Thymus (tissue), 14 donors: ENCODE measurements at places on chromosomes 12 and 14.
A peak's percentile ranks its signal among the peaks of the same experiment; 100 is the strongest.

- DNase-seq: no peak
Measured at GRCh38 chr14:36022765-36023410, 153.6 kb downstream of the PTCSC3 start.

GRCh38 chr12:6998715-6999451, 19.4 kb downstream of the LPCAT3 start:
- no peak for DNase-seq

DNA sequence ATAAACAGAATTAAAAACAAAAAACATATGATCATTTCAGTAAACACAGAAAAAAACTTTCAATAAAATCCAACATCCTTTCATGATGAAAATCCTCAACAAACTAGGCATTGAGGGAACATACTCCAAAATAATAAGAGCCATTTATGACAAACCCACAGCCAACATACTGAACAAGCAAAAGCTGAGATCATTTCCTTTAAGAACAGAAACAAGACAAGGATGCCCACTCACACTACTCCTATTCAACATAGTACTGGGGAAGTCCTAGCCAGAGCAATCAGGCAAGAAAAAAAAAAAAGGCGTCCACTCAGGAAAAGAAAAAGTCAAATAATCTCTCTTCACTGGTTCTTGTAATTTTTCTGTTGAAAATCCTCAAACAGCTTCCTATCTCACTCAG, 30.1 kb downstream of the MRPL42 start:
- DNase-seq: no peak

DNA sequence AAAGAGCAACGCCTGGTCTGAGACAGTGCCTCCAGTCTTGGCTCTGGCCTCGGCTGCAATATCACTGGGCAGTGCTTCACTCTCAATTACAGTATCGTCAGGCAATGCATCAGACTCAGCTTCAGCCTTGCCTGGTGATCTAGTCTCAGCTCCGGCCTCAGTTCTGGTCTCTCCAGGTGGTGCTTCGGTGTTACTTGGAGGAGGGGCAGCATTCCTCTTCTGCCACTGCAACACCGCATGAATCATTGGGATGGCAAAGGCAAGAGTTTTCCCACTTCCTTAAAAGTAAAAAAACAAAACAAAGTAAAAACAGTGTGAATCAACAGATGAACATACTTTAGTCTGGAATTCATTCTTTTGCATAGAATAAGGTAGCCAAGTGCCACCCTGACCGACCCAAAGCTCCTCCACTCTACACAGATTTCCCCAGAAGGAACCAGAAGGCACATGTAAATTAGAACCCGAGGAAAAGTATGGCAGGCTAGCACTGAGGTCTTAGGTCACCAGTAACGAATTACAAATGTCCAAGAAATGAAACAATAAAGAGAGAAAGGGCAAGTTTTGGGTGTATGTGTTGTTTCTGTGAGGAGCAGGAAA, 18.6 kb downstream of the DDX24 start:
- DNase-seq: no peak

DNA sequence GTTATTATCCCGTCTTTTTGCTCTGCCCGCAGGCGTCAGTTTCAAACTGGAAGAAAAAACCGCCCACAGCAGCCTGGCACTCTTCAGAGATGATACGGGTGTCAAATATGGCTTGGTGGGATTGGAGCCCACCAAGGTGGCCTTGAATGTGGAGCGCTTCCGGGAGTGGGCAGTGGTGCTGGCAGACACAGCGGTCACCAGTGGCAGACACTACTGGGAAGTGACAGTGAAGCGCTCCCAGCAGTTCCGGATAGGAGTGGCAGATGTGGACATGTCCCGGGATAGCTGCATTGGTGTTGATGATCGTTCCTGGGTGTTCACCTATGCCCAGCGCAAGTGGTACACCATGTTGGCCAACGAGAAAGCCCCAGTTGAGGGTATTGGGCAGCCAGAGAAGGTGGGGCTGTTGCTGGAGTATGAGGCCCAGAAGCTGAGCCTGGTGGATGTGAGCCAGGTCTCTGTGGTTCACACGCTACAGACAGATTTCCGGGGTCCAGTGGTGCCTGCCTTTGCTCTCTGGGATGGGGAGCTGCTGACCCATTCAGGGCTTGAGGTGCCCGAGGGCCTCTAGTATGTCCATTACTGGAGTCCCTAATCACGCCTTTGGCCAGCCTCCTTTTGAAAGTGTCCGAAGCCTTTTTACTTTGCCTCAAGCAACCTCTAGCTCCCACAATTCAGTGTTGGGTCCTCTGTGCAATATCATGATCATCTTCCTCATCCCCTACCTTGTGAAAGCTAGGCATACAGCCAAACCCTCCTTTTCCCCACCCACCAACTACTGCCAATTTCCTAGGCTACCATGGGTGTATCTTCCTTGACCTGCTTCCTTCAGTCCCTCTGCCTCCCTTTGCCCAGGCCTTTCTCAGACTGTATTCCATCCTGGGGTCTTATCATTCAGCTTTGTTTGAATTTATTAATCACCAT, 891 bp downstream of the SPRYD4 start:
- DNase-seq: no peak

DNA sequence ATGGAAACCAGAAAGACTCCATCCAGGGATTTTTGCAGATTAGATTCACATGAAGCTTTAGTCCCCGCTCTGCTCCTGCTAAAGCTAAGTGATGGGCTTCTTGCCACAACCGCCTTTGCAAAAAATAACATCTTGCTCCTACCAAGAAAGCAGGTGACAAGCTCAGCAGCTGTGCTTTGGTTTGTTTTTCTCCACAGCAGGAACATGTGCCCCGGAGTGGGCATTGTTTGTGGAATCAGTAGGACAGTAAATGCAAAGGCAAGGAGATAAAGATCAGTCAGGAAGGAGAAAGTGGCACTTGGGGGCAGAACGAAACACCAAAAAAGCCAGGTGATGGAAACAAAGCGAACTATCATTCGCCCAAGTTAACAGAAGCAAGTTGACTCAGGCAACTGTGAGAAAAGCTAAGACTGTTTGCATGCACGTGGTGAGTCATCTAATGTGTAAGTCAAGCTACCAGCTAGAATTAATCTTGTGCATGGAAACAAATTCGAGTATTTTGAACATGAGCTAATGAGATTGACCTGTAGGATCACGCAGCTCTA, 165.5 kb upstream of the PLXNC1 start:
- peak; percentile 52 for DNase-seq

DNA sequence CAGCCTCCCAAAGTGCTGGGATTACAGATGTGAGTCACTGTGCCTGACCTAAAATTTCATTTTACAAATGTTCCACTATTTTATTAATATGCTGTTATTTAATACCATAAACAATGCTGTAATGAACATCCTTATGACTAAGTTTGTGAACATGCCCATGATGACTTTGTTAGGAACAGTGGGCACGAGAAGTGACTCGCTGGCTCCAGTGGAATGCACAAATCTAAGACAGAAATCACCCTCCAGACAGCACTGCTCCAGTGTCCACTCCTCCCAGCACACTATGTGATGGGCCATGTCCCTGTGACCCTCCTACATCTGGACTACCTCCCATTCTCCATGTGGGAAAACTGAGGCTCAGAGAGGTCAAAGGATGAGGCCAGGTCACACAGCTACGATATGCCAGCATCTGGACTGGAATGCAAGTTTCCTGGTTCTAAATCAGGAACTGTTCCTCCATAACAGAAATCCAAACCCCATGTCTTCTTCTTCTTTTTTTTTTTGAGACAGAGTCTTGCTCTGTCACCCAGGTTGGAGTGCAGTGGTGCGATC, 57.9 kb downstream of the GPR68 start:
- no peak for DNase-seq

- DNase-seq: no peak
Measured at GRCh38 chr12:18975933-18976332, 153.6 kb upstream of the PLEKHA5 start.

- DNase-seq: no peak
Measured at GRCh38 chr12:96701856-96702255, 205.2 kb upstream of the NEDD1 start.

- no peak for DNase-seq
Measured at GRCh38 chr12:110033888-110034287, 14.4 kb downstream of the C12orf76 start.

GRCh38 chr14:25943329-25943728, 654.5 kb downstream of the NOVA1 start:
- DNase-seq: no peak

DNA sequence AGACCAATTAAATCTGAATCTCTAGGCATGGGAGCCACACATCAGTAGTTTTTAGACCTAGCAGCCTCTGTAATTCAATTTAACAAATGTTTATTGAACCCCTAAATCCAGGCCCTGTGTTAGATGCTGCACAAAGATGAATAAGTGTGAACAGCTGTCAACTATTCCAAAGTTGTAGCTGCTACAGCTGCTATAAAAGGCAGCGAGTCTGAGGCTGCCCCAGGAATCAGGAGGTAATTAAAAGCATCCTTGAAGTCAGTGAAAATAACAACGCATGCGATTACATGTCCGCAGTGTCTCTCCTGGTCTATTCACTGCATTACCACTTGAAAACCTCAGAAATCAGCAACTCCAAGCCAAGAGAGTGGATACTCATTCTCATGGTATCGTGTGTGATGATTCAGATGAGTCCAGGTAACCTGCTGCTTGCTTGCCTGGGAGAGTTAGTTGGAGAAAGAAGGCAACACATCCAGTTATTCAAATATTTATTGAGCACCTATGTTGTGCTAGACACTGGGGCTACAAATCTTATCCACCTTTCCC, 34.9 kb upstream of the DDHD1 start:
- no peak for DNase-seq

- no peak for DNase-seq
Measured at GRCh38 chr12:51012570-51013236, 13.5 kb downstream of the SLC11A2 start.

DNA sequence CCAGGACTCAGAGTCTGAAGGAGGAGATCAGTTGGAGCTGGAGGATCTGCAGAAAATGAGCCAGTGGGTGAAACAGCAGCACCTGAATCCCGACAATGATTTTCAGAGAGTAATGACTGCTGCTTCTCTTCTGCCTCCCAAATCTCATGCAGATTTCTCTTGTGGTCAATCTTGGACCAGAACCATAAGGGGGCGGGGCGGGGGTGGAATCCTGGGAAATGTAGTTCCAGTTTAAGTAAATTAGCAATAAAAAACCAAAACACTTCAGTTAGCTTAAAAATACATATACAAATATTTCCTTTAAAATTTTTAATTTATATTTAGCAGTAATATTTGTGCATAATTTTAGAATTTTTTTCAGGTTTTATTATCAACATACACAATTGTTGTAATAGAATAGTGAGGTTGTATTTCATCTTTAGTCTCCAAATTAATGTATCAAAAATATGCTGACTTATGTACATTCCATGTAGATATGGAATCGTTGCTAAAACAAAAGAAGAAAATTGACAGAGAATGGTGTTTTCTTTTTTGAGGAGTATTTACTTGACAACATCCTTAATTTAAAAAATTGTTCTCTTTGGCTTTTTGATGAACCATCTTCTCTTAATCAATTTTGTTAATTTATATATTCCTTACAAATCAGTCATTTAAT, 223.5 kb upstream of the SYT10 start:
- DNase-seq: no peak

DNA sequence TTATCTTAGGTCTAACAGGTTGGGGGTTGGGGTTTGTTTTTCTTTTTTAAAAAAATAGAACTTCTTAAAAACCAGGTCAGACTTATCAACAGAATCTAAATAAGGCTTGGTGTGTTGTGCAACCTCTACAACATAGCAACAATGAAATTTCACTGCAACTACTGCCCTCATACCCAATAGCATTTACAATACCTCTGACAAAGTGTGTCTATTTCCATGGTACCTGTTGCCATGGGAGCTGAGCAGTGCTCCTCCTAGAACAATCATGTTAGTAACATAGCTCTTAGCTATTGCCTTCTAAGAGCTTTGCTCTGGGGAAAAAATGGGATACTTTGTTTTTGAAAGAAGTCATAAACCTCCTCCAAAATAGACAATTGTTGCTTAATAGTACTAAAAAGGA, 103.3 kb upstream of the CCDC175 start:
- no peak for DNase-seq

DNA sequence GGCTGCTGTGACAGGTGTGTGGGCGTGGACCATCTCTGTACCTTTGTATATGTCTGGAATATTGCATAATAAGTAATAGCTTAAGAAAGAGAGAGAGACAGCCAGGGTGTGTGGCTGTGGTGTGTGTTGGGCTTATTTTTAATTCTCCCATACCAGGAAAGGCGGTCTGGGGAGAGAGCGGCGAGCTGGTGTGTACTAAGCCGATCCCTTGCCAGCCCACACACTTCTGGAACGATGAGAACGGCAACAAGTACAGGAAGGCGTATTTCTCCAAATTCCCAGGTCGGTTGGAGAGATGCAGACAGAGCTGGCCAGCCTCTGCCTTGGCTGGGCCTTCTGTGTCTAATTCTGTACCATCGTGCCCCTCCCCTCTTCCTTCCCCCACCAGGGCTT, 63.9 kb downstream of the AACS start:
- DNase-seq: no peak

DNA sequence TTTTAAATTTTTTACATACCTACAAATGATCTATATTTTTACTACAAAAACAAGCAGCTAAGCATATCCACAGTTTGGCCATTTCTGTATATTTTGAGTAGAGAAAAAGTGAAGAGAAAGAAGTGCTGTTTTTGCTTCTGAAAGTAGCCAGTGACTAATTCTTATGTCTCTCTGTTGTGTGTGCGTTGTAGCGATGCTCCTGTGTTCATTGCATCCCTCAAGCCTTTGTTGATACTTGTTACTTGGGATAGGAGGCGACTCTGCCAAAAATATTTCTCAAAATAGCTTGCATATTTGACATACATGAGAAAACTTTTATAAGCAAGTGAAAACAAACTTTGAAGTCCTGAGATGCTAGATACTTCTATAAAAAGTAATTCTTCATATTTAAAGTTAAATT, 714.1 kb downstream of the FSCB start:
- no peak for DNase-seq

- DNase-seq: no peak
Measured at GRCh38 chr14:99067141-99067920, 204.7 kb downstream of the BCL11B start.

GRCh38 chr12:25659621-25660020, 106.5 kb upstream of the LMNTD1 start:
- DNase-seq: no peak

DNA sequence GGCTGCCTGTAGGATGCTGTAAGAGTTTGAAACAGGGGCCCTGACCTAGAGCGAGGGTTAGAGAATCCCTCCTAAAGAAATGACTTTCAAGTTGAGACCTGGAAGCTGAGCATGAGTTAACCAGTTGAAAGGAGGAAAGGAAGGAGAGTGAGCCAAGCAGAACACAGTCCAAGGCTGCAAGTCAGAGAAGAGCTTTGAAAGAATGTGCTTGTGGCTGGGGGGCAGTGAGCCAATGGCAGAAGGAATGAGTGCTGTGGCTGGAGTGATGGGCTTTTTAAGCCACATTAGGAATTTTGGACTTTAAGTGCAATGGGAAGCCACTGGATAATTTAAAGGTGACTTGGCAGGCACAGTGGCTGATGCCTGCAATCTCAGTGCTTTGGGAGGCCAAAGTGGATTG, 18.1 kb downstream of the CDKN1B start:
- DNase-seq: no peak

GRCh38 chr14:68947802-68948201, 31.3 kb downstream of the ACTN1 start:
- DNase-seq: no peak

DNA sequence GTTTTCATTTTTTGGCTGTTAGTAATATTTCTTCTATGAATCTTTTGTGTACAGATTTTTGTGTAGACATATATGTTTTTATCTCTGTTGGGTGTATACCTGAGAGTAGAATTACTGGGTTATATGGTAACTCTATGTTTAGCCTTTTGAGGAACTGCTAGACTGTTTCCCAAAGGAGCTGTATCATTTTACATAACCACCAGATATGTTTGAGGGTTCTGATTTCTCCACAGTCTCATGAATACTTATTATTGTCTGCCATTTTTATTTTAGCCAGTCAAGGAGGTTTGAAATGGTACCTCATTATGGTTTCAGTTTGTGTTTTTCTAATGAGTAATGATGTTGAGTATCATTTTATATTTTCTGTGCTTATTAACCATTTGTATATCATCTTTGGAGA, 1.9 kb downstream of the PCNX4 start:
- no peak for DNase-seq
